Activated naive CD4-positive, alpha-beta T cell (primary cell): ENCODE measurements at places on chromosomes 3 and 15.

DNA sequence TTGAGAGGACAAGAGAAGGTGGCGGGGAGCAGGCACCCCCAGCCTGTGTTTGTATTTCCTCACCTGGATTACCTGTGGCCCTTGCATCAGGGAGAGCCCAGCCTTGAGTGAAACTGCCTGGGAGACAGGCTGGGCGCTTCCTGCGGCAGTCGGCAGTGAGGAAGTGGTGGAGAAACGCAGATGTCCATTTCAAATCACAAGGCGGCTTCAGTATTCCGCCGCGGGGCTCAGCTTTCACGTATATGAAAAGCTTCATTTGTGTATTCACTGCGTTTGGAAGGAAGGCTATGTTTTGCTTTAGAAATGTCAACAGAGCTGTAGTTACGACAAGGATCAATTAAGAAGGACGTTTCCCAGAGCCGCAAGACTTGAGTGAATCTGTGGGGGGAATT, 167.4 kb upstream of the CTDSPL start:
- DNase-seq, result no peak

GRCh38 chr15:58523634-58524033, 91.8 kb downstream of the LIPC start:
- DNase-seq, result no peak

DNA sequence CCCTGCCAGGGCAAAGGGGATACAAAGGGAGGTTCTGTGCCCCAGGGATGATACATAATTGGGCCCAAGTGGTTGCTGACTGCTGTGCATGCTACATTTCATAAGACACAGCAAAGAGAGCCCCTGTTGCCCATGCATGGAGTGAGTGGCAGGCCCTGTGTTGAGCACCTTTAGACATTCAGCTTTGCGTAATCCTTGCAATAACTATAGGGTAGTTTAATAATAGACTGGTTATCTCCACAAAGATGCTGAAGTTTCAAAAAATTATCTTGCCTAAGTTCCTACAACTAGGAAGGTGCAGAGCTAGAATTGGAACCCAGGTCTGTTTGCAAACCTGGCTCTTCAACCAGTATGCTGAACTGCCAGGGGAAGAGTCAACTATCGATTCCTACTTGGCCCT, 1.7 kb upstream of the OGG1 start:
- no peak for DNase-seq

DNA sequence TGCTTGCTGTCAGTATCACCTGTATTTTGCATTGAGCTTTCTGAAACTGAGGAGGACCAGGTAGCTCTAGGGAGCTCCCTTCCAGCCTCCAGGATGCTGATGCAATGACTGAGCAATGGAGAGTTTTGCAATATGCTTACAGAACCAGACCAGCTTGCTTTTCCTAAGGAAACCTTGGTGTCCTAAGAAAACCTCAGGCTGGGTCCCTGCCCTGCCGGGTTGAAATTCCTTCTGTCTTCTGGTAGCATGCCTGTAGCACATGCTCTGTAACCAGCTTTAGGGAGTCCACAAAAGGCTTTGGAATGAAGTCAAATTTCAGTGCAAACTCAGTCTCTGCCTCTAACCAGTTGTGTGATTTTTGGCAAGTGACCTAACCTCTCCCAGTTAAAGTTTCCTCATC, 65.8 kb upstream of the GSK3B start:
- no peak for DNase-seq

DNA sequence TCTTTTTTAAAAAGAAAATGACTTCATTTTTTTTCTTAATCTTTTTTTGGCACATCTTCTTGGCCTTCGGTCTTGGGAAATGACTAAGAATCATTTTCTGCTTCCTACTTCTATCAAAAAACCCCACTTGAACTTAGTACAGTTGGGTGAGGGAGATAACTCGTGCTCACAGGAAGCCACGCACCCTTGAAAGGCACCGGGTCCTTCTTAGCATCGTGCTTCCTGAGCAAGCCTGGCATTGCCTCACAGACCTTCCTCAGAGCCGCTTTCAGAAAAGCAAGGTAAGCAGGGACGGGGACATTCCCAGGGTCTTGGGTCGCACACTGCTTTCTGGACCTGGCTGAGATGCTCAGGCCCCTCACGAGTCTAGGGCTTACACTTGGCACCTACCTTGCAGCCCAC, at the start of gene CCR4:
CCR4 (plus strand) TSS at position 235 of the 402 bp plus-strand sequence. CDS start 1,779 bp downstream, outside the sequence.
- no peak for DNase-seq

- no peak for DNase-seq
Measured at GRCh38 chr3:99990179-99990578, 124.1 kb downstream of the FILIP1L start.

DNA sequence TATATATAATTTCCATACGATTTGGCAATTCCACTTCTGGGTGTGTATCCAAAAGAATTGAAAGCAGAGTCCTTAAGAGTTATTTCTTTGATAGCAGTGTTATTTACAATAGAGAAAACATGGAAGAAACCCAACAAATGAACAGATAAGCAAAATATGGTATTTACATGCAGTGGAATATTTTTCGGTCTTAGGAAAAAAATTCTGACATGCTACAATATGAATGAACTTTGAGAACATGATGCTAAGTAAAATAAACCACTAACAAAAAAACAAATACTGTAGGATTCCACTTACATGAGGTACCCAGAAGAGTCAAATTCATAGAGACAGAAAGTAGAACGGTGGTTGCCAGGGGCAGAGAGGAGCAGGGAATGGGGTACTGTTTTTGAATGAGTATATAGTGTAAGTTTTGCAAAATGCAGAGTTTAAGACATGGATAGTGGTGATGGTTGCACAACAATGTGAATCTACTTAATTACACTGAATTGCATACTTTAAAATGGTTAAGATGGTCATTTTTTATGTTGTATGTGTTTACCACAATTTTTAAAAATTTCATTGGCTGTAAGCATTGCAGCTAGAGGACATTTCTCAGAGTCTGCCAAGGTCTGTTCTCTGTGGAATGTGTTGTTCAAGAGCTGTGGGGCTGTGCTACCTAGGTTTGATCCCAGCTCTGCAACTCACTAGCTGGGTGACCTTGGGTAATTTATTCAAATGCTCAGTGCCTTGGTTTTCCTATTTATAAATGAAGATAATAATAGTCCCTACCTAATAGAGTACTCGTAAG, 122.1 kb downstream of the MEX3B start:
- no peak for DNase-seq

- no peak for DNase-seq
Measured at GRCh38 chr3:141482245-141482922, 4.4 kb upstream of the RASA2 start.

DNA sequence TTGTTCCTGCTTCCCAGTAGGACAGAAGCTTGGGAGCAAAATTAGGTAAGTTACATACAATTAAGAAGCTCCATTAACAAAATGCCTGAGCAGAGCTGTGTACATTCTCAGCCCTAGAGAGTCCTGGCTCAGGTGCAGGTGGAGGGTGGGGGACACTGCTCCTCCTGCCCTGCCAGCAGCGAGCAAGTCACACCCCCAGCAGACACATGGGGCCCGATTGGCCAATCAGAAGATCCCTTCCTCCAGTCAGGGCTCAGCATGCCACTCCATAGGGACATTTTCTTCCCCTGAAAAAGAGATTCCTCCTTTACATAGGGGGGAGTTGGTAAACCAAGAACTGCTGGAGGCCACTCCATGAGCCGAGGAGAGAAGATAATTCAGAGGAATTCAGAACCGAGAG, 62.1 kb downstream of the PLXNA1 start:
- DNase-seq, result no peak

DNA sequence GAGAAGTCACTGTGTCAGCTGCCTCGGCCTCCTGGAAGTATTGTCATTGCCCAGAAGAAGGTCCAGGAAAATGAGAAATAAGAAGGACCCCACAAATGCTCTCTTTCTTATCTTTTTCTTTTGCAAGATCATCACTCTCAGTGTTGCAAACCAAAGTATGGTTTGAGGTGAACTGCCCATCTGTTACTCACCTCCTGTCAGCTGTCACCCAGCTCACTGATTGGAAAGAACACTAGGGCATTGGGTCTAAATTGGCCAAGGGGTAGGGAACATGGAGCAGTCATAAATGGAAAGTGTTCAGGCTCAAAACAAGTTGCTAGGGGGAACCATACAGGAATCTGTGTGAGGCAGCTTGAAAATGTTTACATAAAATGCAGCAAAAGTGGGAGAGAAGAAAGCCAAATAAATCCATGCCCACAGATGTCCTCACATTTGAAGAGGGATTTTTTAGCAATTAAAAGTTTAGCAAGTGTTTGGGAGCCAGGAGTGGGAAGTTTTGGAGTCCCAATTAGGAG, 431.2 kb upstream of the THBS1 start:
- no peak for DNase-seq
